ENCODE measurements at places on chromosomes 2 and 18. TPM values are rescaled to one million over a fixed set of nuclear protein-coding genes. Genes with fewer than 3 reads are reported as not detected.
A peak's percentile ranks its signal among the peaks of the same experiment; 100 is the strongest.

GRCh38 chr2:159232456-159233170 lies 53.9 kb downstream of the WDSUB1 start:
- no peak for DNase-seq

The AMER3 gene
- total RNA-seq, result 1.2 TPM

- DNase-seq, result no peak
Observed at GRCh38 chr2:197256547-197257170, 53.9 kb downstream of the ANKRD44 start.

DNA sequence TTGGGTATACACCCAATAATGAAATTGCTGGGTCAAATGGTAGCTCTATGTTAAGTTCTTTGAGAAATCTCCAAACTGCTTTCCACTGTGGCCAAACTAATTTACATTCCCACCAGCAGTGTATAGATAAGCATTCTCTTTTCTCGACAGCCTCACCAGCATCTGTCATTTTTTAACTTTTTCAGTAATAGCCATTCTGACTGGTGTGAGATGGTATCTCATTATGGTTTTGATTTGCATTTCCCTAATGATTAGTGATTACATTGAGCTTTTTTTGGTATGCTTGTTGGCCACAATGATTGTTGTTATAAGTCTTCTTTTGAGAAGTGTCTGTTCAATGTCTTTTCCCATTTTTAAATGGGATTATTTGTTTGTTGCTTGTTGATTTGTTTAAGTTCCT lies 50.4 kb upstream of the EPAS1 start:
- DNase-seq, result no peak

GRCh38 chr2:216606551-216607276 lies 26.5 kb upstream of the IGFBP2 start:
- DNase-seq, result peak; percentile 49

The EN1 gene
- total RNA-seq, result not detected

The RMDN2 gene
- 4.2 TPM for total RNA-seq

The ATP6V1B1 gene
- 3.0 TPM for total RNA-seq

GRCh38 chr2:202109139-202109736 lies 36.2 kb downstream of the KIAA2012 start:
- no peak for DNase-seq

The REG3A gene
- 0.30 TPM for total RNA-seq

DNA sequence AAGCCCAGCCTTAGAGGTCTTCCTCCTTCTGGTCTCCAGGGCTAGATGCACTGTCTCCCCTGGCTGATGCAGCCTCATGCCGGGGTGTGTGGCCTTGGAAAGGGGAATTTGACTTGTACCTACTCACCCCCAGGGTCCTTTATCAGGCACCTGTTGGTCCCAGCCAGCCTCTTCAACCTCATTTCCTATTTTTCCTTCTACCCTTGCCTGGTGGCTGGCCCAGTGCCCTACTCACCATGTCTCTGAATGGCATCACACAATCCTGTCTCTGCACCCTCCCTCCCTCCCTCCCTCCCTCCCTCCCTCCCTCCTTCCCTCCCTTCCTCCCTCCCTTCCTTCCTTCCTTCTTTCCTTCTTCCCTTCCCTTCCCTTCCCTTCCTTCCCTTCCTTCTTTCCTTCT lies 17.1 kb upstream of the ST3GAL5 start:
- DNase-seq, result no peak

- DNase-seq, result no peak
Observed at GRCh38 chr18:59431131-59431530, 72.1 kb upstream of the LMAN1 start.

The DRC1 gene
- not detected for total RNA-seq

Data from cardiac muscle cell (in vitro differentiated cells and primary cell).